ENCODE measurements at places on chromosomes 6 and 20. TPM values are rescaled to one million over a fixed set of nuclear protein-coding genes. Genes with fewer than 3 reads are reported as not detected.

The OR2H1 gene
- total RNA-seq, result not detected

The SCUBE3 gene
- total RNA-seq, result 1.4 TPM

The HACE1 gene
- 18.9 TPM for total RNA-seq

The PDYN gene
- not detected for total RNA-seq

The CCR6 gene
- 0.41 TPM for total RNA-seq
